ENCODE measurements at places on chromosomes 2 and 18.

DNA sequence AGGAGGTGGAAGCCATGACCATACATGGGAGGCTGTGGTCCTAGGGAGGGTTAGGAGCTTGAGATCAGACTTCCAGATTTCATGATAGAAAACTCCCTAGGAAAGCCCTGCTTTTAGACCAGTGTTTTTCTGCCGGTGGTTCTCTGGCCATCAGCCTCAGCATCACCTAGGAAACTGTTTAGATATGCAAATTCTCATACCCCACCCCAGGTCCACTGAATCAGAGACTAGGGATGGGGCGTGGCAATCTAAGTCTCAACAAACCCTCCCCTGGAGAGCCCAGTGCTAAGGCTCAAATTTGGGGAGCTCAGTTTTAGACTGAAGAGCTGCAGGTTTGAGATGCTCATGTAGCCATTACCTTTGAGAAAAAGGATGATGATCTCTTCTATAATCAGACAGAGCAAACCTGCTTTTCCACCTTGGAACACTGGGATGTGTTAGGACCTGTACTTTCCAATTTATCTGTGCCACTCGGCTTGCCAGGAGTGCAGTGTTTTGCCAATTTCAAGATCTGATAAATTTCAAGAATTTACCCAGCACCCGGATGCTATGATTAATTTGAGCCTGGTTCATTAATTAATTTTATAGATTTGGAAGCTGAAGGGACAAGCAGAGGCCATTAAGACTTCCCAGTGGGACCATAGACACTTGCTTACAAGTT, 31.5 kb upstream of the LYPD6B start:
- DNase-seq: no peak

DNA sequence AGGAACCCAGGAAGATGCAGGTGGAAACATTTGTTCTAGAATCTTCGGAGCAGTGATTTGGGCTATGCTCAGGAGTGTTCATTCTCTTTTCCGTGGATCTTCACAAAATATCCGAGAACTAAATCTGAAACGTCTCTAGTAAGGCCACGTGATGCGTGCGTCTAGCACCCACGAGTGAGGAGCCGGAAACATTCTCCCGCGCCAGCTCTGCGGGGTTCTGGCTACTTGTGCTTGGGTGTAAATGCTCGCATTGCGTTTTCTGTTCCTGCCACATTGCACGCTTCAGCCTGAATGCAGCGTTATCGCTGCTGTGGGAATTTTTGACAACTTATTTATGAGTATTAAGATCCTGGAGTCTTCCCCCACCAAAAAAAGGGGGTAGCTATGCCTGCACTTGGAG, 71.4 kb downstream of the KLHL29 start:
- no peak for DNase-seq

- DNase-seq: no peak
These were observed 165.4 kb upstream of the SLC1A4 start for GRCh38 chr2:64823794-64824193.

DNA sequence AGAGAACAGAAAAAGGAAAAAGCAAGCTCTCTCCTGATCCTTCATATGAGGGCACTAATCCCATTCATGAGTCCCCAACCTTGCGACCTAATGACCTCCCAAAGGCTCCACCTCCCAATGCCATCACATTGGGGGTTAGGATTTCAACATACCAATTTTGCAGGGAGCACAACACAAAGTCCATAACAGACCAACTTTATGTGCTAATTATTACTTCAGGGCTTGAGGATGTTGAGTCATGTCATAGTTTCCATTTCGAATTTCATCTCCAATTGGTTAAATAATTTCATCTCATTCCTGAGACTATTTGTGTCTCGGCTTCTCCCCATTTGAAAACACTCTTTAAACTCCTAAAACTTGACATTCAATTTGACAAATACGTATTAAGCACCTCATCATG, 69.9 kb upstream of the KLF7 start:
- peak; percentile 25 for DNase-seq

DNA sequence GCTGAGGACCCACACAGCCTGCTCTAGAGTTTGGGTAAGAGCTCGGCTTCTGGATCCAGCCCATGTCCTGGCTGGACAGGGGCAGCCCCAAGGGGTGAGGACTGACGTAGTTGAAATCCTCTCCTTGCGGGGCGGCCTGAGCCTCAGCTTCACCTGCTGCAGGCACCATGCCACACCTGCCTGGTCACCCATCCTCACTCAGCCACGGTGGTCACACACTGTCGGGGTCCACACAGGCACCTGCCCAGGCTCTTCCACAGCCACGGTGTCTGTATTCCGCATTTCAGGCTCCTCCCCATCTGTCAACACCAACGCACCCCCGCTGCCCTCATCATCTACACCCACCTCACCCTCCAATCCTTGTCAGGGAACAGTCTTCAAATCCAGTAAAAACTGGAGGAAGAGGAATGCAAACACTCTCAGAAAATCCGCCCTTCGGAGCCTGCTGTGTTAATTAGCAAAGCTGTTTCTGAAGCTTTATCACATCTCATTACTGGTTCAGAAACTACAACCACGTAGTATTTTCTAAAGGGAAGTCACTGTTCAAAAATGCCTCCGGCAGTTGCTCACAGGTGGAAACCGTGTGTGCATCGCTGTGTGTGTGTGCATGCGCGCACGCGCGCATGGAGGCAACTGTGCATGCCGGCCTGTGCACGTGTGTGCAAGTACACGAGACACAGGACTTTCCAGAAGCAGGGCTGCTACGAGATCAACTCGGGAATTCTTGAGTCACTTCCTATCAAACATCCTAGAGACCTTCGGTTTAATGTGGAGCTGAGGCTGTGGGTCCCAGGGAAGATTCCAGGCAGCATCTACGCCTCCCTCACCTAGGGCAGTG, 38.2 kb downstream of the SLC66A2 start:
- DNase-seq: no peak

DNA sequence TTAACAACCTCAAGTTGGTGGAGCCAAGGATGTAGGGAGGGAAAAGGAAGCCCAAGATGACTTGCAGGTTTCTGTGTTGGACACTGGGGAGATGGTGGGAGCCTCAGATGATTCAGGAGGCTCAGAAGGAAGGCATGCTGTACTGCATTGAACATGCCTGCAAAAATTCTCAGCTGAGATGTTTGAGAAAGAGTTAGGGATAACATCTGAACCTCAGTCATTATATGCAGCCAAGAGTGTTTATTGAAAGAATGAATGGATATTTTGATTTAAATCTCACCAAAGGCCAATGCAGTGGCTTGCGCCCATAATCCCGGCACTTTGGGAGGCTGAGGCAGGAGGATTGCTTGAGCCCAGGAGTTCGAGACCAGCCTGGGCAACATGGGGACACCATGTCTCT, 243.0 kb downstream of the MYCN start:
- no peak for DNase-seq

Measured in fibroblast of gingiva (primary cell).